Kasumi-1 (cell line): ENCODE measurements at places on chromosomes 2 and 18.

DNA sequence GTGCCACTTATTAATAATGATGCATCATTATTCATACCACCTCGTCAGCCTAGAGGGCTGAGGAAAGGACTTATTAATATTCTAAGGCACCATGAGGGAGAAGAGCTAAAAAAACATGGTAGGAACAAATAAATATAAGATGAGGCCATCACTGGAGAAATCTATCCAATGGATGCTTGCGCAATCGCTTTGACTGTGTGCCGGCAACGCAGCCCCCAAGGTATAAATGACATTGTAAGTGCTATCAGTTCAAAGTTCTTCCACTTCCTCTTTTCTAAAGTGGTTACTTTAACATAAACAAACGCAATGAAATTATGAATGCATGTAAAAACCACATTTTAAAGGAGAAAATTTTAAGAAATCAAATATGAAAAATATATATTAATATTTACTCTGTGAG is 164.6 kb downstream of the EIPR1 start:
- no peak for DNase-seq

- DNase-seq: no peak
Measured at GRCh38 chr2:184481865-184482264, 116.5 kb upstream of the ZNF804A start.

- no peak for DNase-seq
Measured at GRCh38 chr2:212665948-212666347, 127.3 kb upstream of the ERBB4 start.

GRCh38 chr18:9106800-9107584 is 4.5 kb downstream of the NDUFV2 start:
- no peak for DNase-seq

- no peak for DNase-seq
Measured at GRCh38 chr2:15912203-15912602, 28.1 kb upstream of the MYCN start.

DNA sequence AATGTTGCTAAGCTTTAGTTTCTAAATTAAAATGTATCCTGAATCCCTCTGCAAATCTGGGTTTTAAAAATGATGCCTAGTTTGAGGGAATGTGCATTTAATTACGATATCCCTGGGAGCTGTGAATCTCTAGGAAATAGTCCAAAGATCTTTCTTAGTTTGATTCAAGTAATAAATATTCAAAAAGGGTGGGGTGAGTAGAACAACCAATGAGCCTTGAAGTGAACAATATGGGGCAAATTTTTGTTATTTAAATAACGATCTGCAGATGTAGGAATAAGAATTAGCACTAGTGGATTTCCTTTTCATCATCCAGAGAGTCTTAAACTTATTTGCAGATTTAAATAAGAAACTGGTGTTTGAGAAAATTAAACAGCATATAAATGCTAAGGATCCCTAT is 106.3 kb downstream of the ACVR1 start:
- no peak for DNase-seq

DNA sequence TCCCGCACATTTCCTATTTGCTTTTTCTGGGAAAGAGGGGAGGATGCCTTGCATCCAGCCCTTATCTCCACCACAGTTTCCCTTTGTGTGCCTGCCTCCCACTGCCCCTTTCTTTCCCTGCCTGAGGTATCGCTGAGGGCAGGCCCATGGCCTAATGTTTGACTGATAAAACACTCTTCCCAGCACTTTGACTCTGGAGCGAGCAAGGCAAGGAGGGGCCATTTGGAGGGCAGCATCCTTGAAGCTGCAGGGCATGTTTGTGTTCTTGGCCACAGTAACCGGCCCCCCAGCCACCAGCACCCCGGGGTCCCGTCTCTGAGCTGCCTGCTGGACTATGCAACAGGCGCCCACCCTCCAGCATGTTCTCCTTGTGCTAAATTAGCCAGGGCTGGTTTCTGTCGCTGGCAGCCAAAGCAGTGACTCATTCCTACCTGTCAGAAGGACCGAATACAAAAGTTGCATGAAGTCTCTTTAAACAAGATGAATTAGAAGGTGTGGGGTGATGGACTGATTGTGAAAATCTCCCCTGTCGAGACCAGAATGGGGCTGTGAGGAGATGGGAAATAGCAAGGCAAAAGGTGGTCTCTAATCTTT is 50.7 kb downstream of the BCL2L11 start:
- no peak for DNase-seq

DNA sequence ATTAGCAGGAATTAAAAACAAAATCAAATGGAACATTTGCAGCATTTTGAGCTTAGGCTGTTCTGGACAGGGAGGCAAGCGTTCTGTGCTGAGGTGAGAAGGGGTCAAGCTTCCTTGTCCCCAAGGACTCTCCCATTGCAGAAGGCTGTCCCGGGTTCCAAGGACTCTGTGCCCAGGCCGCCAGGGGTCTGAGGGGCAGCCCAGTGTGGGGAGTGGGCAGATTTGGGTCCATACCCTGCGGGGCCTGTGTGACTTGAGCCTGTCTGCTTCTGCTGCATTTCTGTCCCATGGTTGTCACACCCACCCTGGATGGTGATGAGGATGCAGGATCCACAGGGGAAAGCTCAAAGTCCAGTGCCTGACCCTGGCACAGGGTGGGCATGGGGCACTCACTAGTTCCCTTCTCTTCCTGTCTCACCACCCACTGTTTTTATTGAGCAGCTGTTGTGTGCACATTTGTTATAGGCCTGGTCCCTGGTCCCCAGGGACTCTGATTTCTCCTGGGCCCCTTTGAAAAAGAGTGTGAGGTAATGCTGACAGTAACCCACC is 211.4 kb upstream of the HS6ST1 start:
- no peak for DNase-seq

DNA sequence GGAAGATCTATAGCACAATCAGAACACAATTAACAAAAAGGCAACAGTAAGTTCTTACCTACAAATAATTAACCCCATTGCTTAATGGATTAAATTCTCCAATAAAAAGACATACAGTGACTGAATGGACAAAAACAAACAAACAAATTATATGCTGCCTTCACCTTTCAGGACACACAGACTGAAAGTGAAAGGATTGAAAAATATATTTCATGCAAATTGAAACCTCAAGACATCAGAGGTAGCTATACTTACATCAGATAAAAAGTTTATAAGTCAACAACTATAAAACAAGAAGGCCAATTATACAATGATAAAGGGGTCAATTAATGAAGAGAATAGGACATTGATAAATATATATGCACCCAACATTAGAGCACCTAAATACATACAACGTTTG is 741.2 kb upstream of the FAM98A start:
- no peak for DNase-seq

DNA sequence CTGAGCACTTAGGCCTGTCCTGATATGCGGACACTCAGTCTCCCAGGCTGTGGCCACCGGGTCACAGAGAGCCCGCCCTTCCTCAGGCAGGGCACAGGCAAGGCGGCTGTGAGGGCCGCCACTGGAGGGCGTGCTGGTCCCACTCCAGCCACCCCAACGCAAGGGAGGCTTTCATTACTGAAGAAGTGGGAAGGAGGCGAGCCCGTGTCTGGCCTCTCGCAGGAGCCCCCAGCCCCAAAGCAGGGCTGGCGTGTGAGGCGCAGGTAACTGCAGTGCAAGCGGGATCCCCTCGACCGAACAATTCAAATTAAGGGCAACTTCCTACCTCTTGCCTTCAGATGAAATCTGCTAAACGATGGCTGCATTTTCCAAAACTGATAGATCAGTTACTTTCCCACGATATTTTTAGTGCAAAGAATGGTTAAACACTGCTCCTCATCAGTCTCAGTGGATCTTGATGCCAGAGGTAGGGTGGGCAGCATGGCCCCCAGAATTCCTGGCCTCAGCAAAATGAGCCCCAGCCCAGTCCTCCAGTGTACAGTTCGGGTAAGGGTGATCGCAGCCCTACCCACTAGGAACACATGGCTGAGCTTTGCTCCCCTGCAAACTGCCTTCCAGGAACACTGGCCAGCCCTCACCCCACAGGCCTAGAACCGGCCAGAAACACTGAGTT is 97.2 kb downstream of the SEPTIN10 start:
- DNase-seq: peak; percentile 55

DNA sequence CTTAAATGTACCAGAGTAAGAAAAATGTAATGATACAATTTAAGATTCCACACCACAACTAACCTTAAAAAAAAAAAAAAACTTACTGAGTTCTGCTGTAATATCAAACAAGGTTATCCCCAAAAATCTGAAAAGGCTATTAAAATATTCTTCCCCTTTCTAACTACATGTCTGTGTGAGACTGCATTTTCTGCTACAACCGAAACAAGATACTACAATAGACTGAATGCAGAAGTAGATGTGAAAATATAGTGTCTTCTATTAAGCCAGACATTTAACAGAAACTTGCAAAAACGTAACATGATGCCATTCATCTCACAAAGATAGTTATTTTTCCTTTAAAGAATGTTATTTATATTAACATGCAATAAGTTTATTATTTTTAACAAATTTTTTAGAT is 16.2 kb downstream of the SS18 start:
- peak; percentile 6 for DNase-seq

DNA sequence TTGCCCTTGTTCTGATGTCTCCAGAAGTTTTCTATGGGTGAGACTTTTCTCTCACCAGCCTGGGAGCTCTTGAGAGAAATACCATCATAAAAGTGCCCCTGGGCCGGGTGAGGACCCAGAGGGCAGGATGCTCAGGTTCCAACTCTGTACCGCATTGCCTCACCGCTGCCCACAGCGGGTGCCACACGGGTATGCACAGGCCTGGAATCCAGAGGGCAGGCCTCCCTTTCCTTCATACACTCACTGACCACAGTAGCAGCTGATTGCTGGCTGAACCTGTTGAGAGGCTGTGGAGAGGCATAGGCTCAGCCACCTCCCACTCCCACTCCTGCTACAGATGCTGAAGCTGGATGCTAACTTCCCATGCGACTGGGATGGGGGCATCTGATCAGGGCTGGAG is 293.8 kb downstream of the CYP26B1 start:
- DNase-seq: no peak

- no peak for DNase-seq
Measured at GRCh38 chr2:230972046-230972445, 23.9 kb upstream of the SPATA3 start.

- no peak for DNase-seq
Measured at GRCh38 chr18:59353079-59353680, 5.9 kb downstream of the LMAN1 start.

GRCh38 chr2:86283411-86284030 is 53.9 kb downstream of the REEP1 start:
- no peak for DNase-seq

DNA sequence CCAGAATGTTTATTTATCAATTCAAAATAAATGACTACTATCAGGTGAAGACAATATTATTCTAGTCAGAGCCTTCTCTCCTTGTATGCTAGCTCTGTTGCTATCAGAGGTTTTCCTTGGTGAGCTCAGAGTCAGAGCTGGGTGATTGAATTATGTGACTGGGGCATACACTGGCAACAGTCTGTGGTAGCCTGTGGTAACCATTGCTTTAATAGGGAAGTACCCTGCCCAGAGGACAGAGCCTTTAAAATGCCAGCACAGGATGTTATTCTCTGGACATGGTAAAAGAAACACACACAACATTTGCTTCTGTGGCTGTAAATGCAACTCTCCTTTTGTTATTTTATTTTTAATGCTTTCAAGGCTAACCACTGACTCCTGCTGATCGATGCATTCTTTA is 124.7 kb downstream of the PPP1R1C start:
- DNase-seq: peak; percentile 54

DNA sequence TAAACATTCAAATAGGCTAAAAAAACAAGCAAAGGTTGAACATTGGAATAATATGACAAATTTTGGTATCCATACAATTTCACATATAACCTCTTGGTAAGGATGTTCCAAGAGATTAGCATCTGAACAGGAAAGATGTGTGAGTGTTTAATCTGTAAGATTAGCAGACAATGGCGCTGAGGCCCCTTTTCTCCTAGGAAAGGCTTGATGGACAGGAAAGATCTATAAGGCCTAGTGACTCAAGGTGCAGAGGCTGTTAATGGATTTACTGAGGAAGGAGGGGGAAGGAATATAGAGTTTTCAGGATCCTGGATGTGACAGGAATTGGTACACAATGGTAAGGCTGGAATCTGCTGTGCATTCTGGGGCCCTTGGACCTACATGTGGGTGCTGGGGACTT is 48.1 kb upstream of the SMAD2 start:
- DNase-seq: no peak

DNA sequence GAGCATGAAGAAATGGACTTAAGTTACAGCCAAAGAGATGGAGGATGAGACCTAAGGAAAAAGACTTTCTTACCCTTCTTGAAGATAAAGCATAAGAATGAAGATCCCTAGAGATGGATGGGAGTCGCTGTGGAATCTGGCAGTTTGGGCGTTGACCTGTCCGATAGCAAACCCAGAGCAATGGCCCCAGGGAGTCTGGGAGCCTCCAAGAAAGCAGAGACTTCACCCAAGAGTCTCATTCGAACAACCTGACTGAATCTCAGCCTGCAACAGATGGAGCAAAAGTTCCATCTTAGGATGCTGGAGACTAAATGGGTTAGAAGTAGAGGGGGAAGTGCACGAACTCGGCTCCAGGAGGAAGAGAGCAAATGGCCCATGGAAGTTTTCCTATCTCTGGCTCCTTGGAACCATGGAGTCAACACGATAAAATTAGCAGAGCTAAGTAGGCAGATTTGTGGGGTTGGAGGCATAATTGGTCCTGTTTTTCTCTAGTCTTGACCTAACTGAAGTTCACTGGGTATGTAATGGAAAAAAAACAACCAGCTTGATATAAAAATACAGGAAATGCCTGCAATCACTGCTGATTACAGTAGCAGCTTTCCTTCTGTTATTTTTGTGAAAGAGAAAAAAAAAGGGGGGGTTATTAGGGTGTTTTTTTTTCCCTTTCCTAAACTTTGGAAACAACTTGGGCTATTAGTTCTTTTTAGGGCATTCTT is 178.4 kb upstream of the EPAS1 start:
- DNase-seq: no peak

DNA sequence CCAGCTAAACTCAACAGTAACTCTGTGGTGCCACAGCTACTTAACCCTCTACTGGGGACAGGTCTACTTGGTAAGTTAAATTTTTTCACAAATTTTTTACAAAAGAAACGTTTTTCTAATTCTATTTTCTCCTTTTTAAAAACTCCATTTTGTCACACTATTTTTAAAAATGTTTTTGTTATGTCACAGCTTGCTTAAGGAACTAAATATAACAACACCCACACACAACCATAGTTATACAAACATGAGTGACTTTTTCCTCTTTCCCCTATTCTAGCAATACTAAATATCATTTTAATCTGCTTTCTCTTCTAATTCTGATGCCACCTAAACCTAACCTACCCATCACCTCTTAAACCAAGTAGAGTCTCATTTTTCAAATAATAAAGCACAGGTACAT is 160.5 kb upstream of the EPC2 start:
- DNase-seq: no peak

DNA sequence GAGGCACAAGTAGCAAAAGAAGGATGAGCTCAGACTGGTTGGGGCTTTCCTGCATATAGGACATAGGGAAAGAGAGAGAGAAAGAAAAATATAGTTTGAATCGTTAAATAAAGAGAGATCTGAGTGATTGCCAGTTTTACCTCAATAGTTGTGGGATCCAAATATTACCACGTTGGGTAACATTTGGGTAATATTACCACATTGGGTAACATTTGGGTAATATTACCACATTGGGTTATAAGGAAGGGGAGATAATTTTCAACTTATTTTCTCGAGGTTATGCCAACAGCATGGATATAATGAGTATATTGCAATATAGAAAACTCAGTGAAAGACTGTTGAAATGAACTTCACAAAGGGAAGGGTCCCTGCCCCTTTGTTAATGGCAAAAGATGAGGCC is 20.7 kb downstream of the SP140 start:
- DNase-seq: no peak
